EH (cell line): ENCODE measurements at places on chromosomes 4 and X.

DNA sequence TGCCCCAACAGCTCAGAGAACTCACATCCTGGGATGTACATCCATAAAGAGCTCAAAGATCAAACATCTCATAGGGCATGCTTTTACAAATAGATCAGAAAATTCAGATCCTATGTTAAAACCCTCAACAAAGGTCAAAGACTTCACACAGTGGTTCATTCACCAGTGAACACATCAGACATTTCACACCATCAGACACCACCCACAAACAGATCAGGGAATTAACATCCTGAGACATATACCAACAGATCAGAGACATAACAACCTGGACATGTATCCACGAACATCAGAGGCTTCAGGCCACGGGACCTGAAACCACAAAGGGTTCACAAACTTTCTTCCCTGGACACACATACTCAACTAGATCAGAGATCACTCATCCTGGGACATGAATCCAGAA lies 23.4 kb downstream of the SUV39H1 start:
- no peak for DNase-seq

GRCh38 chr4:3203971-3204431 lies 45.0 kb upstream of the MSANTD1 start:
- DNase-seq, result peak; percentile 76

- peak; percentile 15 for DNase-seq
Observed at GRCh38 chrX:130645955-130646583, 244.3 kb downstream of the RBMX2 start.

DNA sequence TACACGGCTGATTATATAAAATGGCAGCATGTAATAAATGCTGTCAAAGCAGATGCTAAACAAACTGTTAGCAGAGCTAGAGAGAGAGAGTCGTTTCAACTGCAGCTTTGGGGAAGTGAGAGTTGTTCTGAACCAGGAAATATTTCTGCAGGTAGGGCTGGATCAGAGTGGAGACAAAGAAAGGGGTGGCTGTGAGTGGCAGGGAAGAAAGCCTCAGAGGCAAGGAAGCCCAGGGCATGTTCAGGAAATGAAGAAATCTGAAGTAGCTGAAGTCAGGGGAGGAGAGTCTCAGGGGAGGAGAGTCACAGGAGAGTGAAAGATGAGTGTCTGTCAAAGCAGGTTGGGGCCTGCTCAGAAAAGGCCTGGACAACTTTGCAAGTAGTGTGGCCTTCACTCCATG lies 48.4 kb upstream of the RPS6KA3 start:
- no peak for DNase-seq

GRCh38 chrX:142593361-142593862 lies 388.3 kb upstream of the MAGEC2 start:
- no peak for DNase-seq

- peak; percentile 14 for DNase-seq
Observed at GRCh38 chrX:123454712-123455431, 270.8 kb downstream of the GRIA3 start.

DNA sequence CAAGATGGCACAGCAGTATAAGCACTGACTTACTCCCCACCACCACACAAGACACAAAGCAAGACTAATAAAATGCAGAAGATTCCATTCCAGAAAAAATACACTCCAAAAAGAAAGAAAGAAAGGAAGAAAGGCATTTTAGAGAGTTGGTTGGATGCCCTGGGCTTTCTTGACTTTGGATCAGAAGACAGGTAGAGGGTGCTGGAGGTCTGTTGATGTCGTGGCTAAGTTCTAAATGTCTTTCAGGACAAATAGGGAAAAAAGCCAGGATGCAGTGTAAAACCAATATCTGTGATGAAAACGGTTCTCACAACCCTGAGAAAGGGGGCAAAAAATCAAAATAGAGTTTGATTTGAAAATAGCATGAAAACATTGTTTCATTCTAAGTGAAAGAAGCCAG lies 555.2 kb upstream of the PRKX start:
- no peak for DNase-seq

GRCh38 chrX:585115-585808 lies 45.3 kb upstream of the SHOX start:
- DNase-seq, result no peak

DNA sequence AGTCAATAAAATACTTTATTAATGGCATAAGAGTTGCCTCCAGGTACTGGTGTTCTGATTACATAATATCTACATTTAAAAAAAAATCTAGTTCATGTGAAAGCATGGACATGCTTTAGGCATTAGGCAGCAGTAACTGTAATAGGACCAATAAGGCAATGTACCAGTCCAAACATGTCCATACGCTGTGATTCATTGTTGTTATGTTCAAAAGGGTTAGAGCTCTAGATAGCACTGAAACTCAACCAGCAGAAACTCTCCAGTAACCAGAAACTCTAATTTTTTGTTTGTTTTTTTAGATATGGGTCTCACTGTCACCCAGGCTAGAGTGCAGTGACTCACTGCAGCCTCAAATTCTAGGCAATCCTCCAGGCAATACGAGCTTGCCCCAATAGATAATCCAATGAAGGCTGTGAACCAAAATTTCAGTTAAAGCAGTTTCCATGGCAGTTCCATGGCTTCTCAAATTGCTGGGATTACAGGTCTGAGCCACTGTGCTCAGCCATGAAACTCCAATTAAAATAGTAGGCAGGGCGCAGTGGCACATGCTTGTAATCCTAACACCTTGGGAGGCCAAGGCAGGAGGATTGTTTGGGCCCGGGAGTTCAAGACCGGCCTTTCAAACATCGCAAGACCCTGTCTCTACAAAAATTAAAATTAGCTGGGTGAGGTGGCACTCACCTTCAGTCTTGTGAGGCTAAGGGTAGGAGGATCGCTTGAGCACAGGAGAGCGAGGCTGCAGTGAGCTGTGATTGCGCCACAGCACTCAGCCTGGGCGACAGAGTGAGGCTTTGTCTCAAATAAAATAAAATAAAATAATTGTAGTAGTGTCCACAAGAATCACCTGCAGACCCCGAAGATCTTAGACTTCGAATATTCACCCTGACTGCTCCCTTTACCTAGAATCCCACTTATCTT lies 36.3 kb downstream of the MGARP start:
- DNase-seq, result peak; percentile 99

- DNase-seq, result no peak
Observed at GRCh38 chrX:10509397-10509796, 111.0 kb downstream of the MID1 start.

DNA sequence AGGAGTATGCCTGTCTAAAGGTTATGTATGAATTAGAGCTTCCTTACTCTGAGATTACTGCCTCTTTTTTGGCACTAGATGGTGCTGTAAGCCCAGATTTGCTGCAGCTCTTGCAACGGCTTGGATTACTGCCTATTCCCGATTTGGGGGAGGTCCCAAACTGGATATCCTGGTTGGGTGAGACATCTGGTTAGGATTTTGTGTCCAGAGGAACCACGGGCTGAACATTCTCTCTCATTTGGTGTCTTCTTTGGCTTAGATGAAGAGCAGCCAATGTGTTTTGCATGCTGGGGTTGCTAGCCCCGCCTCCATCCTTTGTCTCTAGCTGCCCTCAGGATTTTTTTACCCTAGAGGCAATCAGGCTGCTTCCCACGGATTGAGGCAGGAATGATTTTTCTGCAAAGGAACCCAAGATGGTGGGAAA lies 31.9 kb downstream of the F8A1 start:
- peak; percentile 86 for DNase-seq

DNA sequence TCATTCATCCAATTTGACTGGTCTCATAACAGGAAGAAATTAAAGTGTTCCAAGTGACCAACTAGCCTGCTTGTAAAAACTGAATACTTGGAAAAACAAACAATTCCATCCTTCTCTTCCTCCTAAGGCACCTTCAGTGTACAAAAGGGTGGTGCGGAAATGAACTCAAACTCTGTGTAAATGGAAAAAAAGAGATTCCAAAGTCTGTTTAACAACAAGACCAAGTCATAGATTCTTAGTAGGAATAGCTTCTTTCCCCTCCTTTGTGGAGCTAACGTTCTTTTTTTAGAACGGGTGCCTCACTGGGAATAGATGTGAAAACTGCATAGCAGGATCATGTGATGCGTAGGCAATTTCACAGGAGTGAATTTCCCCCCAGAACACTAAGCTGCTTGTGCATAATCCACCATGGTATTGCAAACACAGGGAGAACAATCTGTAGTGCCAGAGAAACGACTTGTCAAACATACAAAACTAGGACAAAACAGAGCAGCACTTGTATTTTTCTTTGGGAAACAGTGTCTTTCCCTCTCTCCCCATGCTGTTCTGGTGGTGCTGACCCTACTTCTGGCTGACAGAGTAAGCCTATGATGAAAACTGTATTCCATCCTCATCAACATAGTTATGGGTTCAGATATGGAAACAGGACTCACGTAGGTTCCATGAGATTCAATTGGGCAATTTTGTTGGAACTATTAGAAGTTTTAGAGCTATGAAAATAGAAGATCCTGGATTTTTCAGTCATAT lies 13.2 kb upstream of the SOD3 start:
- peak; percentile 75 for DNase-seq

GRCh38 chr4:94634271-94634670 lies 123.5 kb upstream of the BMPR1B start:
- DNase-seq, result peak; percentile 83

DNA sequence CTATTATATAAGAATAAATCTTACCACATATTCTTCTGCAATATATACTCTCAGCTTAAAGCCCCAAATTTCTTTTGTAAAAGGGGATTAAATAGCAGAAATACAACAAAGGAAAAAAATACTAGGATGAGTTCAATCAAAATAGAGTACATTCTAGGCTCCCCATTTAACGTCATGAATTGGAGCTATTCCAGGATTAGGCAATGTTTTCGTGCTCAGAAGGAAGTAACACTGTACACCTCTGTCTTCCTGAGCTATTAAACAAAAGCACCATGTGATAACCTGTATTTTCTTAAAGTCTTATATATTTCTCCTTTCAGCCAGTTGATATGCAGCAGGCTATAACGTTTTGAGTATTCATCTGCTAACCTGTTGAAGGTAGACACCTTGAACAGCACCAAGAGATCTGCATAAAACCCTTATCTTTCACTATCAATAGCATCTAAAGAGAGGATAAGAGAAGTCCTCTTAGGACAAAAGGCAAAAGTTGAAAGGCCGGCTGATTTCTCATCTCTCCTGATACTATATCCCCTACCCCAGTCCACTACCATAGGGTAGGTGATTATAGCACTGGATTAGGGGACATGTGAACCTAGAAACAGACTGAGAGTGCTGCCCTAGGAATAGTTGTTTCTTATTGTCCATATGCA lies 31.5 kb downstream of the TEC start:
- DNase-seq, result no peak

GRCh38 chr4:30866346-30866745 lies 146.2 kb downstream of the PCDH7 start:
- DNase-seq, result peak; percentile 8

GRCh38 chr4:40800064-40800463 lies 50.3 kb downstream of the NSUN7 start:
- no peak for DNase-seq

DNA sequence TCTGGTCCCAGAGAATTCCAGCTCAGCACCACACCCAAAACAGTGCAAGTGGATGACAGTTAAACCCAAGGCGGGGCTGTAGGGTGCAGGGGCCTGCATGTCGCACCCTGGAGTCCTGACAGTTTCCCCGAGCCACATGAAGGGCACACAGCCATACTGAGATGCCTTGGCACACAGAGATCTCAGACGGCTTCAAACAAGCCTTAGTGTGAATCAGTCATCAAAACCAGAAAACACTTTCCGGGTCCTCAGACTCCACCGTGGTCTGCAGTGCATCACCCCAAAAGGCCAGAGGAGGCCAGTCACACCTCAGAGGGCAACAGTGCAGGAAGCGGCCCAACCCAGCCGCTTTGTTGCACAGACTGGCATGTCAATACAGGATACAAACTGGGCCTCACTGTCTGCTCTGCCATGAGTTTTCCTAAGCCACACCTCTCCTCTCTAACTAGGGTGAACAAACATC lies 64.6 kb upstream of the ENPP6 start:
- DNase-seq, result no peak

DNA sequence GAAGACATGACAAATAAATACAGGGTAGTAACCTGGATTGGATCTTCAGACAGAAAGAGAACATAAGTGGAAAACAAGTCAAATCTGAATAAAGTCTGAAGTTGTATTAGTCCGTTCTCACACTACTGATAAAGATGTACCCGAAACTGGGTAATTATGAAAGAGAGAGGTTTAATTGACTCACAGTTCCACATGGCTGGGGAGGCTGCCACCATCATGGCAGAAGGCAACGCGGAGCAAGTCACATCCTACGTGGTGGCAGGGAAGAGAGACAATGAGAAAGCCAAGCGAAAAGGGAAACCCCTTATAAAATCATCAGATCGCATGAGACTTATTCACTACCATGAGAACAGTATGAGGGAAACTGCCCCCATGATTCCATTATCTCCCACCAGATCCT lies 82.8 kb downstream of the USP46 start:
- DNase-seq, result no peak

DNA sequence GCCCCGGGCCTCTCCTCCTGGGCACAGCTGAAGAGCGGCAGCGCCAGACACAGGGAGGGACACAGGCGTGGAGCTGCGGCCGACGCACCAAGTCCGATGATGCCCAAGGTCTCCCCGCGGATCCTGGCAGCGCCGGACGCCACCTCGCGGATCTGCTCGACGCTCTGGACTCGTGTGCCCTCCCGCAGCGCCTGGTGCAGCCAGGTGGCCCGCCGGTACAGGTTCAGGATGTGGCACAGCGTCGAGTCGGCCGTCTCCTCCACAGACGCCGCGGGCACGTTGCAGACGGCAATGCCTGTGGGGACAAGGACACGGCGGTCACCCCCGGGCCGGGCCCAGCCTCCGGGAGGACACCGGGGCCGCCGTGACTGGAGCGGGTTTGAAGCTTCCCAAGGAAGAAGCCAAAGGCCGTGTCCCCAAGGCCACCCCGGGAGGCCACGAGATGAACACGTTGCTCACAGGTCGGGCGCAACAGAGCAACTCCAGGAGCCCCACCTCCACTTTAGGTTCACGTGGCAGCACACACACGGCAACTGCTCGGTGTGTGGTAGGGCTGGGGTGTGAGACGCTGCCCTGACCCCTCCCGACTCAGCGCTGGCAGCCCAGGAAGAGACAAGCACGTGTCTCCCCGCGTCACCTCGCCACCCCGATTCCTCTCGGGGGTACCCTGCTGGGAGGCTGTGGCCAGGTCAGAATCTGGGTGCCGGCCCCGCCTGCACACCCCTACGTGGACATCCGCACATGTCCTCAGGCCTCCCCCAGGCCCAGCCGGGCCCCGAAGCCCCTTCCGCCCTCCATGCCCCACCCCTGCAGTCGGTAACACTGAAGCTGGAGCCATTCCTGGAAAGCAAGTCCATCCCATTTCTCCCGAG lies 23.4 kb downstream of the CTBP1 start:
- no peak for DNase-seq

DNA sequence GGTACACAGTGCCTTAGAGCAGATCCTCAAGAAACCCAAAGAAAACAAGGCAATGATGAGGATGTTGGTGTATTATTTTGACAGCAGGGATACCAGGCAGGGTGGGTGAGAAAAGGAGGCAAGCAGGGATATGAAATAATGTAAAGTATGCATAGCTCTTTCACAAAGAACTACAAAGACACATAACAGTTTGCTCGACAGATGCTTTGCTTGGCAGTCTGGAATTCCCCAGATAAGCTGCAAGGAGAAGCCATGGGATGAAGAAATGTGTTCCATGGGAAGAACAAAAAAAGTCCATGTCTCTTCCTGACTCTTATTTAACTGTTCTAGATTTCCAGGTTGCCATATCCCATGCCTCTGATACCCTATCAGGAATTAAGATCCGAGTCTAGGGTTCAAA lies 75.4 kb downstream of the FAM13A start:
- no peak for DNase-seq

- DNase-seq, result peak; percentile 96
Observed at GRCh38 chr4:21888195-21888976, 60.2 kb downstream of the KCNIP4 start.
